ENCODE measurements at places on chromosomes 4 and X. TPM values are rescaled to one million over a fixed set of nuclear protein-coding genes. Genes with fewer than 3 reads are reported as not detected.

The FAM241A gene
- 15.6 TPM for total RNA-seq

The FREM3 gene
- total RNA-seq = 0.56 TPM

The CCNQ gene
- 15.3 TPM for total RNA-seq

The TRPC3 gene
- 3.0 TPM for total RNA-seq

The IGFBP7 gene
- 7.6 TPM for total RNA-seq

The DGKK gene
- total RNA-seq = 0.49 TPM

The HTR2C gene
- total RNA-seq = 0.10 TPM

The LANCL3 gene
- total RNA-seq = 0.46 TPM

The HHIP gene
- 0.46 TPM for total RNA-seq

The RTL5 gene
- total RNA-seq = 8.5 TPM

The HTN1 gene
- not detected for total RNA-seq

The DIPK2B gene
- 286 TPM for total RNA-seq

The DKK2 gene
- 8.0 TPM for total RNA-seq

The FGD1 gene
- total RNA-seq = 15.6 TPM

The TRIM60 gene
- not detected for total RNA-seq

The CFAP299 gene
- total RNA-seq = not detected

The TNMD gene
- not detected for total RNA-seq

Measured in endothelial cell (in vitro differentiated cells).